Cardiac septum (tissue), 1 donor: ENCODE measurements at places on chromosomes 11 and 22.

DNA sequence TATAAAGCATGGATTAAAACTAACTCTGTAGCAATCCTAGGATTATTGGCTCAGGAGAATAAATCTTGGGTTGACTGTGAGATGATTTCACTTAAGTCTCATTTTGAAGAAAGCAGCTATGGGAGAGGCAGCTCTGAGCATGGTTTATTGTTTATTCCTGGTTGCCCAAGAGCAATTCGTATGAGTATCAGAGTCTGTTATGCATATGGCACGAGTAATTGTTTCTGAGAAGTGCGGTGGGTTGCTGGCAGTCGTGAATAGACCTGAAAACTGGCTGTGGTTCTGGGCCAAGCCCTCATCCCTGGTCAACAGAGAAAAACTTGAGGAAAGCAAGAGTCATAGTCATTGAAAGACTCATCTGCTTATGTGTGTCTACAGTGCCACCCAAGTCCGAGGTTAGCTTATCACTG, 26.8 kb downstream of the DIXDC1 start:
- no peak for DNase-seq

- DNase-seq, result no peak
Measured at GRCh38 chr22:46432164-46433068, 96.9 kb downstream of the TRMU start.

DNA sequence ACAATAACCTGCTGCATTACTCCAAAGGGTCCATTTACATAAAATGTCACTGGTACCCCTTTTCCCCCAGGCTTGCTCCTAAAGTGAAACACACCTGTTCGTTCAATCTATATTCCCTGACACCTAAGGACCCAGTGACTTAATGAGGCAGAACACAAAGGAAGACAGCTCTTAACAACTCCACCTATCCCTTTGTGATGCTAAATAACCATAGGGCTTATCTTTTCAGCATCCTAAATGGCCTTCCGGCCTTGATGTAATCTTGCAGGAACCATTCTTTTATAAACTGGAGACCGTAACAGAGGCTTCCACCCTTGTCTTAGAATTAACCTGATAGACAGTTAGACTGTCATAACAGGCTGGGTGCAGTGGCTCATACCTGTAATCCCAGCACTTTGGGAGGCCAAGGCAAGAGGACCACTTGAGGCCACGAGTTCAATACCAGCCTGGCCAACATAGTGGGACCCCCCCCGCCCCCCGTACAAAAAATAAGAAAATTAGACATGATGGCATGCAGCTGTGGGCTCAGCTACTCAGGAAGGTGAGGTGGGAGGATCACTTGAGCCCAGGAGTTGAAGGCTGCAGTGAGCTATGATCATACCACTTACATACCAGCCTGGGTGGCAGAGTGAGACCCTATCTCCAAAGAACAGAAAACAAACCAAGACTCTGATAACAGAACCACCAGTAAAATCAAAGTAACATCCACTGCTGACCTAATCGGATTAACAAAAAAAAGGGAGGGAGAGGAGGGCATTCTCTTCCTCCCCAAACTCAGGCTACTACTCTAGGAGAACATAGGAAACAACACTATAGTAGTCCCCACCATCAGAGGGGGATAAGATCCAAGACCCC, 5.1 kb downstream of the CHEK2 start:
- no peak for DNase-seq

- no peak for DNase-seq
Measured at GRCh38 chr11:108224911-108225786, 2.3 kb downstream of the ATM start.

DNA sequence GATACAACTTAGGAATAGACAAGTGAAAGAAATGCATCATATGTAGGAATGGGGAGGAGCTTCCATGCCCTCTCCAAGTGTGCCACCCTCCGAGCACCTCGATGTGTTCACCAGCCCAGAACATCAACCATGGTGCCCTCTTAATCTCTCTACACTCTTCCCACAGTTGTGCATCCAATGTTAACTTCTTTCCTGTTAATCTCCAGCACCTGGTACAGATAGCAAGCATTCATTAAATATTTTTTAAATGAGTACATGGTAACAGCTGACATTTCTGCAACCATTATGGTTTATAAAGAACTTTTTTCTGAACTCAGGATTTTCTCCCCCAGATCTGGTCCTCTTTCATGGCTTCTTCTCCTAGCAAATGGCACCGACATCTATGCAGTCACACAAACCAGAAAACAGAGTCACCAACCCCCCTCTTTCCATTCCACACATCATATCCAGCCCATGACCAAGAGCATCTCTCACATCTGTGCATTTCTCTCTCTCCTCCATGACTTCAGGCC, 118.1 kb upstream of the CLPB start:
- DNase-seq, result no peak

DNA sequence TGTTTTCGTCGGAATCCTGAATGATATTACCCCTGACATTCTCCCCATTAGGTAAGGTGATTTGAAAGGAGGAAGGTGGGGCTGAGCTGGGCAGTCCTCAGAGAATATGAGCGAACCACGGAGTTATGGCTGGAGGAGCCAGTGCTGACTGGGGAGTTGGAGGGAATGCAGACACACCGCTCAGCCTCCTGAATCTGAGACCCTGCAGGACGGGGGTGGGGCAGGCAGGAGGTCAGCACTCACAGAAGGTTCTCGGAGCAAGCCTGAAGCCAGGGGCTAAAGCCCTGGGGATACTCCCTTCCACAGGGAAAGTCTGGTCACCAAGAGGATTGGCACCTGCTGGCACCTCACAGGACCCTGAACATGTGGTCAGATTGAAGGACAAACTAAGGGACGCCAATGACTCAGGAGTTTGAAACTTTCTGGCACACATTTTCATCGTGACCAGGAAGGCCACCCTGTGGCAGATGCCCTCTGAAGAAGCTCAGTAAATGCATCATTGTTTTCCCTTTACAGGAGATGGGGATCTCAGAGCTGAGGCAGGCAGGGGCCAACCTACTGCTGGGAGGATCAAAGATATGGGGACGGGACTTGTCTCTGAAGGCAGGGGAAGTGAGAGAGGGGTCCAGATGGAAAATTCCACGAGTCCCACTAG, 26.9 kb upstream of the FCHSD2 start:
- DNase-seq, result no peak

DNA sequence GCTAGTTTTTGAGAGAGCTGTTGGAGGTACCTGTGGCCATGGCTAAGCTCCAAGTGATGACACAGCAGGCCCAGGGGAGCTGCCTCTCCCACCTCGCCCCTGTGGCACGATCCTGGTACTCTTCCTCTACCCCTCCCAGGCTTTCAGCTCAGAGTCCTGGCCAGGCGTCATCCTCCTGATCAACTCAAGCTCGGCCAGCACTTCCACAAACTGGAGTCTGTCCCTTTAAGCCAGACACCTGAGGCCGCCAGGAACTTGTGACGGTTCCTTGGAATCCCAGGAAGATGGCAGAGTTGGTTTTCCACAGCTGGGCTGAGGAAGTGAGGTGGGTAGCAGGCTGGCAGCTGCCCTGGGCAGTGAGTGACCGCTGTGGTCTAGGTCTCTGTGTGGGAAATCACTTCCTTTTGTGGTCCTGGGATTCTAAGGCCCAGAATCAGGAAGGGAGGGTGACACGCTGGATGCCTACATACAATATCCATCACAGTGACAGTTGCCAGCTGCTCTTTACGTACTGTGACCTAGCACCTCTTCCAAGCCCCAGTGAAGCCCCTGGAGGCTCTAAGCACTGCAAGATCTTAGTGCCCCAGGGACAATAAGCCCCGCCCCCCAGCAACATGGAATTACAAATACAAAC, 3.2 kb upstream of the CST6 start:
- DNase-seq, result no peak

- no peak for DNase-seq
Measured at GRCh38 chr11:116563712-116564047, 209.1 kb downstream of the BUD13 start.

- DNase-seq, result no peak
Measured at GRCh38 chr11:66915046-66915832, 42.9 kb downstream of the PC start.

DNA sequence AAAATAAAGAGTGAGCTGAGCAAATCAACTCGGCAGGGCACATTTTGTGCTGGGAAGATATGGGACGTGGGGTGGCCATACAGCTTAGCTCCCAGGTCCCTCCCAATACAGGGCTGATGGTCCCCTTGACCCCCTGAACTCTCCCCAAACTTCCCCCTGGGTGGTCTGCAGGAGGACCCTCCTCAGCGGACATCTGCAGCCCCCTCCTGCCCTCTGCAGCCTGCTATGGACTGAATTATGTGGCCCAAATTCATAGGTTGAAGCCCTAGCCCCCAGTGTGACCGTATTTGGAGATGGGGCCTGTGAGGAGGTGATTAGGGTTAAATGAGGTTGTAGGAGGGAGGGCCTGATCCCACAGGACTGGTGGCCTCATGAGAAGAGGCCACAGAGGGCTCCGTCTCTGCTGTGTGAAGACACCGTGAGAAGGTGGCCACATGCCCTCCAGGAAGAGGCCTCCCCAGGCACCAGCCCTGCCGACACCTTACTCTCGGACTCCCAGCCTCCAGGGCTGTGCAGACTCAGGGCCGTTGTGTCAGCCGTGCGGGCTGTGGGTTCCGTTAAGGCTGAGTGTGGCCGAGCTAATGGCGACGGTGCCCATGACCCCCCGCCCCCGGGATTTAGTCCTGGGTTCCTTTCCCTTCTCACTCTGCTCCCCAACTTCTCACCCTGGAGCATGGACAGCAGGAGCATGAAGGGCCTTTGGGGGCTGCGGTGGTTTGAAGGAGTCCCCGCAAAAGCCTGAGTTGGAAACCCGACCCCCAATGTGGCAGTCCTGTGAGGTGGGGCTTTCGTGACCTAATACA, 1042.8 kb downstream of the BRD1 start:
- DNase-seq, result peak; percentile 61

DNA sequence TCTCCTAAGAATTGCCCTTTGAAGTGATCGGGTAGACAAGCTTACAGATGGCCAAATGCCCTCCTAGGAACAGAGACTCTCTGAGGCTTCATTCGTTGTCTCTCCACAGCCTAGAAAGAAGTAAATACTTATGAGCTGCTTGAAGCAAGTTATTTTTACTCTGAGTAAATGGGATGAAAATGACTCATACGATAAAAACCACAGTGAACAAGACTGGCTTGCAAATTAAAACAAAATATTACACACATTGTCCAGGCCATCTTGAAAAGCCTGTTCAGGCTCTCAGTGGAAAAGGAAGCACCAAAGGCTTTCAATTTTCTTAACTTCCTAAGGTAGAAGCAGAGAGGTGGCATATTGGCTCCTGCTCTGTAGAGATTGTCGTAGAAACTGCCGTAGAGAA, 294.2 kb downstream of the NELL1 start:
- DNase-seq, result no peak

DNA sequence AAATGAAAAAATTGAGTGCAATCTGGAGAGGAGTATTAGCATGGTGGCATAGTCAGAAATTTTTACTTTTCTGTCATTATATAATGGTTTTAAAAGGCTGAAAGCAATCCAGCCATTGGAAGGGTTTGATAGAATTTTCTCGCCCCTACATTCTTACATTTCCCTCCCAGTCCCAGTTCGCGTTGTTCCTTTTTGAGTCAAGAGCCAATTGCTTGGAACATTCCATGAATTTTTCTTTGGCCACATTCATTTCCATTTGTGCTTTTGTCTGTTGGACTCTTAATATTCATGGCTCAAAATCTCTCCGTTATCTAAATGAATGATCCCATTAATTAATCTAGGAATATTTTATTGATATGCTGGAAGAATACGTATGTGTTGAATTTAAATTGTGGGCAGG, 66.0 kb downstream of the GRK3 start:
- no peak for DNase-seq

DNA sequence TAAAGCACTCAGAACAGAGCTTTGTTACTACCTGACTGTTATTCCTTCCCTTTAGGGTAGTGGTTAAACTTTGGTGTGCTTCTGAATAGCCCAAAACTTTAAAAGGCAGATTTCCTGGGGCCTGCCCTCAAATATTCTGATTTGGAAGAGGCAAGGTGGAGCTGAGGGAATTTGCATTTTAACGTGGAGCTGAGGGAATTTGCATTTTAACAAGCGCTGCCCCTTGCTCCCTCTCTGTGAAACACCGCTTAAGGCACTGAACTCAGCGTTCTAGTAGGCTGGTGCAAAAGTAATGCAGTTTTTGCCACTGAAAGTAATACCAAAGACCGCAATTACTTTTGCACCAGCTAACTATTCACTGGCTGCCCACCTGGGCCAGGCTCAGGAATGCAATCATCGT, 35.0 kb downstream of the TPST2 start:
- DNase-seq, result no peak

GRCh38 chr11:67289651-67290479, 762 bp downstream of the ANKRD13D start:
- DNase-seq, result peak; percentile 86

GRCh38 chr11:66278363-66279091, 552 bp downstream of the CNIH2 start:
- DNase-seq, result no peak

DNA sequence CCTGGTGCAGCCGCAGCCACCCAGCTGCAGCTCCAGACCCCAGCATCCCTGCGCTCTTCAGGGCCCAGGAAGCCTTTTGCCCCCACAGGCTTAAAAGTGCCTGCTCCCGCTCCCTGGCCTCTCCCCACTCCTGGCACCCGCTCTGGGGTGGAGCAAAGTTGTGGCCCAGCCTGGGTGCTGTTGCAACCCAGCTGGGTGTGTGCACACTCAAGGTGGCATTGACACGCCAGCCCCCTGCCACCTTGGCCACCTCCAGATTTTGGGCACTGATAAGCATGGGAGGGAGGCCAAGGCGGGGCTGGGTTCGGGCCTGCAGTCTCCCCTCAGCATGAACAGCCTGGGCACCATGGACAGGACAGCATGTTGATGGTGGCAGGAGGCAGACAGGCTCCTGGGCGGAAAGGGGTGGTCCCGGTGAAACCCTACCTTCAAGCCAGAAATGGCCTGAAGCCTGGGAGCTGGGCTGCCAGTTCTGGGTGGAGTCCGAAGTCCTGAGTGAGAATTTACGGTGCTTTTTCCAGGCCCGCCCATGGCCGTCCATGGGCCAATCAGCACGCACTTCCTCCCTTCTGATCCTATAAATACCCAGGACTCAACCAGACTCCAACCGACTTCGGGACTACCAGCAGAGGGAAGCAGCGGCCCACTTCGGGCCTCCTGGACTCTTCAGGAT, 23.6 kb upstream of the RNASEH2C start:
- no peak for DNase-seq

GRCh38 chr22:27213766-27214581, 556.6 kb downstream of the MIAT start:
- peak; percentile 80 for DNase-seq
